GM13977 (cell line): ENCODE measurements at places on chromosomes 2 and 18.

- no peak for DNase-seq
Measured at GRCh38 chr2:168212866-168213265, 34.5 kb downstream of the STK39 start.

DNA sequence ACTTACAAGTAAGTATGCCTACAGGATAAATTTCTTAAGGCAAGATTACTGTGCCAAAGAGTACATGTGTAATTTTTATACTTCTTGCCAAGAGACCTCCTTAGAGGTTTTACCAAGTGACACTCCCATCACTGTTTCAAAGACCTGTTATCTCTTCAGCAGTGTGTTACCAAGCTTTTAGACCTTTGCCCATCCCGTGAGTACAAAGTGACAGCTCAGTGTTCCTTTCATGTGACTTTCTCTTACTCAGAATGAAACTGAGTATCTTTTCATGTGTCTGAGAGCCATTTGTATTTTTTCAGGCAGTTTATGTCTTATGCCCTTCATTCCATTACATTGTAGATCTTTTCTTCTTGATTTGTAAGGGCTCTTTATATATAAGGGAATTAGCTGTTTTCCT, 287.5 kb upstream of the SALL3 start:
- no peak for DNase-seq

- no peak for DNase-seq
Measured at GRCh38 chr2:9596621-9597311, 34.0 kb downstream of the YWHAQ start.

DNA sequence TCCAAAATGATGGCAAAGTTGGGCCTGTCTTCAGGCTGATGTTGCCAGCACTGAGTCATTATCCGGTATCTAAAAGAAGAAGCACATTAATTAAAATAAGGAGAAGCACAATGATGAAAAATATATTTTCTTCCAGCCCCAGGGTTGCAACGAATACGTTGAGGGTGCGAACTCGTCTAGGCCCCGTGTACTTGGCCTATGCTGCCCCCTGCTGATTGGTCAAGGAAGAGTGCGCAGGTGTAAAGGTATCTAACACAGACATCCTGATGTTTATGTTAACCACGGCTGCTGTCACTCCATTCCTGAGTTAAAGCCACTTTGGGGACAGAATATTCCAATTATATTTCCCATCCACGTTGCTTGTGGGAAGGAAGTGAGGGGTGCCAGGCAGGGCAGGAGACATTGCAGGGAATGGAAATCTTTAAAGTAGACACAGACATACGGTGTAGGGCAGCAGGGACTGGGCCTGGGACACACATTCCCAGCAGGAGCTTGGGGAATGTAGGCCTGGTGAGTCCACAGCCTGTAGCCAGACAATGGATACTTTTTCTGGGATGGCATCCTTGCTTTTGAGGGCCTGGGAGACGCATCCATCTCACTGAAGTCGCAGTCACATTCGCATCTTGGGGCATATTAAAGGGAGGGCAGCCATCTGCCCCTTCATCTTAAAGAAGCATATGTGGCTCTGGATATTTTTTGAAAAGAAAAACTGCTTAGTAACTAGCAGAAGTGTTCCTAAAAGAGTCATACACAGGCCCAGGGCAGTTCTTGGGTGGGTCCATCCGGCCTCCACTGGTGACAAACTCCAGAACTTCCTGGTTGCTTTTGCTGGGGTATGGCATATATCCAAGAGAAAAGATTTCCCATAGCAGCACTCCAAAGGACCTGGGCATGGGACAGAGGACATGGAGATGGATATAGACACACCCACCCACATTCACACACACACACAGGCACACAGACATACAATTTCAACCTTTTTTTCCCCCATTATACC, 81.9 kb downstream of the CLIP4 start:
- peak; percentile 73 for DNase-seq

DNA sequence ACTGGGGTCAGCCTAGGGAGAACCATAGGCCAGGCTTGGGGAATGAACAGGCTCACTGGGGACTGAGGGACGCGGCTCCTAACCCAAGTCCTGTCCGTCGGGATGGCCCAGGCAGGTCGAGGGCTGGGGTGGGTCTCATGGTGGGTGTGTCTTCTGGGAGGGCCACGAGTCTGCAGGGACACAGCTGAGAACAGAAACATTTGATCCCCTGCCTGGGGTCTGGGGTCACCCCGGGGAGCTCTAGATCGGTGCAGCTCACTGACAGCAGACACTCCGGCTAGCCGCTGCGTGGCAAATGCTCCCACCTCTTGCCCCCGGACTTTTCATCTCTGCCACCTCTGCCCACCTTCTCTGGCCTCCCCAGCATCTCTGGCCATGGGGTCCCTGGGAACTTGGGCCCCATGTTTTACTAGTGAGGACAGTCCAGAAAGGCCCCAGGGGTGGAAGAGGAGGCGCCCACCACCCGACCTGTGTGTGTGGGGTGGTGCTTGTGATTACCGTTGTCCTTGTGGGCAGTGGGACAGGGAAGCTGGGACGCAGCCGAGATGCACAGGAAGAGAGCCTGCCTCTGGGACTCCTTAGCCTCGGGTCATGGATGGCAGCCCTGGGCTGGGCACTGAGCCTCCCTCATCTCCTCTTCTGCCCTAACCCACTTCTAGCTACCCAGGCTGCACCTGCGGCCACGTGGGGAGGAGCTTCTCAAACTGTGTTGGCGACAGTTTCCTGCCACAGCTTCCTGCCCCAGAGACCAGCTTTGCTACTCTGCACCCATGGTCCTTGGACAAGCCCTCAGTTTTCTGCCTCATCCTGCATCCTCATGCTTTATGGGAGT, 4.9 kb downstream of the ZAP70 start:
- DNase-seq: peak; percentile 73
